Hematopoietic multipotent progenitor cell treated with erythropoietin and hydrocortisone succinate and interleukin-3 and kit ligand, for 17 days (in vitro differentiated cells): ENCODE measurements at places on chromosomes 16 and 17.
A peak's percentile ranks its signal among the peaks of the same experiment; 100 is the strongest.

DNA sequence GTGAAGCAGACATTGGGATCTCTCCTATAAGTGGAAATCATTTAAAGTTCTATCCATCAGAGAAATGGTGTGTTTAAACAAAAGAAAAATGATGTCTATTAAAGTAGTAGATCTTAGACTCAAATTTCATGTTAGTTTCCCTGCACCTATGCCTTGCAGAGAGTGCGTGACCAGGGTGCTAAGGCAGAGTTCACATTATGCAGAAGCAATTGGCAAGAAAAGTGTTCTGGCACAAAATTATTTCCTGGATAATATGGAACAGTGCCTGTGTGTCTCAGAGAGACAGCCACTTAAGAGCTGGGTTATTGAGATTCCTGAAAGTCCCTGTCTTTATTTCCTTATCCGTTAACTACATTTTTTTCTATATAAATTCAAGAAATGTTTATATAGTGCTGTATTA is 457.0 kb downstream of the CDH8 start:
- DNase-seq: no peak

DNA sequence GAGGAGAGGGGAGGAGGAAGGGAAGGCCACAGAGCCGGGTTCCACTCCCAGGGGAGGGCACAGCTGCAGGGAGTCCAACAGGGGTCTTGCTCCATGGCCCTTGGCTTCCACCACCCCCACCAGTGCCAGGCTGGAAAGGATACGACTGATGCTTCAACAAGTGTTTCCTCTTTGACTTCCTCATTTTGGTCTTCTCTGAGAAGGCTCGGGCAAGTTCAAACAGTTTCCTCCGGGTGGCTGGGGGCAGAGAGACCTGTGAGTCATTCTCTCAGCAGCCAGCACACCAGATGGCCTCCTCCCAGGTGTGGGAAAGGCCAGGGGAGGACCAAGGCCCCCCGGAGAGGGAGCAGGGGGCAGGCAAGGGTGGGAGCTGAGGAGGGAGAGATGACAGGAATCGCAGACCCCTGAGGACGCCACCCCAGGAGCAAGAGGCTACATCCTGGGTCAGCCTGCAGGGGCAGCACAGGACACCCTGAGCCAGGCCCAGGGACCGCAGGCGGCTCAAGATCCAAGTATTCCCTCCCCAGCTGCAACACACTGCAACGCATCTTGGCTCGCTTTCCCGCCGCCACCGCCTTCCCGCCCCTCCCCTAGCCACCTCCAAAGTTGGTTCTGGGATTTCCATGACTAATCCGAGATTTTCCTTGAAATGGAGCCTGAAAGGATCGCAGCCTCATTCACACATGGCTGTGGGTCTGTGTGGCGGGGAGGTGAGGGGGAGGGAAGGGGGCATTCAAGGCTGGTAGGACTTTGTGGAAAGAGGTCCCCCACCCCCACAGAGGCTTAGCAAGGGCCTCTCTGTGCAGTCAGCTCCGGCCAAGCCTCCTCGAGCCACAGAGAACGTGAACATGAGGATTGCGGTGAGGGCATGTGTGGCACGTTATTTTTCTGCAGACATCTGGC is 18.4 kb upstream of the MRPS23 start:
- DNase-seq: no peak

GRCh38 chr17:29595107-29595942 is 2.4 kb downstream of the ANKRD13B start:
- no peak for DNase-seq

DNA sequence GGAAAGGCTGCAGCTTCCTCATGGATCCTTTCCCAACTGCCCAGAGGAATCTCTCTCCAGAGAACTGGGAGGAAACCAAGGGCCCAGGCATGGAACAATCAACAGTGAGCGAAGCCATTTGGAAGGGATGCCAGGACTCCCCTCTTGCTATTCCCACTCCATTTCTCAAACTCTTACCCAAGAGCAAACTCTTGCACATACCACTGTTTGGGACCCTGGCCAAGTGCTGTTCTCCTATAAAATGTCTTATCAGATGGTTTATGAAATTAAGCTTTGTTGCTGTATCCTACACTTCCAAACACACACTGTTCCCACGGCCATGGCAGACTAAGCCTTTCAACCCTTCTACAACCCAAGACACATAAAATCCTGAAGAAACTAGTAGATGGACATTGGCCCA is 48.3 kb upstream of the AXIN2 start:
- no peak for DNase-seq

- DNase-seq: no peak
These were observed 59.6 kb downstream of the TANGO6 start for GRCh38 chr16:68902969-68903345.

DNA sequence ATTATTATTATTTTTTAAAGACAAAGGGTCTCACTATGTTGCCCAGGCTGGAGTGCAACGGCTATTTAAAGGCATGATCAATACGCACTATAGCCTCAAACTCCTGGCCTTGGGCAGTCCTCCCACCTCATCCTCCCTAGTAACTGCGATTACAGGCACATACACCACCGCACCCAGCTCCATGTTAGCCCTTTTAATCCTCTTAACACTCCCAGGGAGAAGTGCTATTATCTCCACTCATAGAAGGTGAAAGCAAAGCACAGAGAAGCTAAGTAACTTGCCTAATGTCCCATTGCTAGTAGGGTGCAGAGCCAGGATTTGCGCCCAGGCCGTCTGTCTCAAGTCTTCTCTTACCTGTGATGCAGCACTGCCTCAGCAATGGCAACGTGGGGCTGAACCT is 5.0 kb downstream of the HAS3 start:
- no peak for DNase-seq

DNA sequence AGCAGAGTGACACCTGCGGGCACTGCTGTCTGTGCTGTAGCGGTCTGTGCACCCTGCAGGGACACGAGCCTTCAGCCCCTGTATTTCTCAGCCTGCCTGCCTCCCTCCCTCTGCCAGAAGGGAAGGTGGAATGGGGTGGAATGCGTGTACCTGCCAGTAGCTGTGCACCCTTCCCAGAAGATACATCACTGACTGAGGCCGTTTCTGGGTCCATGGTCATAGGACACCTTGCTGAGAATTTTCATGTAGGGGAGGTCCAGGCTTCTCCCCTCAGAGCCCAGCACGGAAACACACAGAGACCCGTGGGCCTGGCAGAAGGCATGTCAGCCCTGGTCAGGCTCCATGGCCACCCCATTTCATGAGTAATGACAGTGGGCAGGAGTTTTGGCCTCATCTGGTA is 16.5 kb downstream of the DBNDD1 start:
- no peak for DNase-seq

DNA sequence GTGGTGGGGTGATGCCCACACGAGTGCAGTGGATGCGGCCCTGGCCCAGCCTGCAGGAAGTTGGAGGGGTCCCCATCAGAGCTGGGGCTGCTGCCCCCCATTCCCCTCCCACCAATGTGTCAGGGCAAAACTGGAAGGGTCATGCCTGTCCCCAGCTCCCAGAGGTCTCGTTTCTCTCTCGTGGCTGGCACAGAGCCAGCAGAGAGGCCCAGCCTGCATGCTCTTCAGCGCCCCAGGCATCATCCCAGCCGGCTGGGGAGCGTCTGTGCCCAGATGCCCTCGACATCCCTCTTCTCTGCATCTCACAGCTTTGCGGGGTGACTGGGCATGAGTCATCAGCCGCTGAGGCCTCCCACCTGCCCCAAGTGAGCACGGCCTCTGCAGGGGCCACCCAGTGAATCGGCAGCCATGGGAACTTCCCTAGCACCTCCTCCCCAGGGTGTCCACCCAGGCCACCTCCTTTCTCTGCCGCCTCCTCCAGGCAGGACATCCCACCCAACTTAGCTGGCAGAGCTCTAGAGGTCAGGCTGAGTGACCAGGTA is 9.8 kb upstream of the CSNK1D start:
- peak; percentile 38 for DNase-seq

DNA sequence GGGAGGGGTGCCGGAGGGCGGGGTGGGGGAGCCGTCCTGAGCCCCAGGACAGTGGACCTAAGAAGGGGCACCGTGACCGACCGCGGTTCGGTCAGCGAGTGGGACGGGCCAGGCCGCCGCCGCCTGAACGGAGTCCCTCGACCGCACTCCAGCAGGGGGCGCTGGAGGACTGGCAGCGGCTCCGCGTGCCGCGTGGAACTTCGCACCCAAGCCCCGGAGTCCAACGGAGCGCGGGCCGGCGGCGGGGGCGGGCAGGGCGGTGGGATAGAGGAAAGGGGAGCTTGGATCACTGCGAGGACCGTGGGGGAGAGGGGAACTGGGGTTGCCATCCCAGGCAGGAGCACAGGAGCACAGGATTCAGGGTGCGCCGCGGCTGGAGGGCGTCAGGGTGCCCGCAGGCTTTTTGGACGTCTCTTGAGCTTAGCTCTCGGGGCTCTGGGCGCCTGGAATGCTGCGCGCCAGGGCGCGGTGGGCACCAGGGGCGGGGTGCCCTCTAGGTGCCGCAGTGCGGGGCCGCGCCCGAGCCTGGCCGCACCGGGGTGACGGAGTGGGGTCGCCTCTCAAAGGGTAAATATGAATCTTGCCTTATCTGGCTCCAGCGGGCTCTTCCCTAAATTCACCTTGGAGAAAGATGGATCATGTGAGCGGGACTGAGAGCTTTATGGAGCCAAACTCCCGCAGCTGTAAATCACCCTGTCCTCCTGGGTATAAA is 379 bp upstream of the OTOP2 start:
- DNase-seq: peak; percentile 56

GRCh38 chr16:29154088-29154487 is 169.2 kb downstream of the LAT start:
- no peak for DNase-seq

DNA sequence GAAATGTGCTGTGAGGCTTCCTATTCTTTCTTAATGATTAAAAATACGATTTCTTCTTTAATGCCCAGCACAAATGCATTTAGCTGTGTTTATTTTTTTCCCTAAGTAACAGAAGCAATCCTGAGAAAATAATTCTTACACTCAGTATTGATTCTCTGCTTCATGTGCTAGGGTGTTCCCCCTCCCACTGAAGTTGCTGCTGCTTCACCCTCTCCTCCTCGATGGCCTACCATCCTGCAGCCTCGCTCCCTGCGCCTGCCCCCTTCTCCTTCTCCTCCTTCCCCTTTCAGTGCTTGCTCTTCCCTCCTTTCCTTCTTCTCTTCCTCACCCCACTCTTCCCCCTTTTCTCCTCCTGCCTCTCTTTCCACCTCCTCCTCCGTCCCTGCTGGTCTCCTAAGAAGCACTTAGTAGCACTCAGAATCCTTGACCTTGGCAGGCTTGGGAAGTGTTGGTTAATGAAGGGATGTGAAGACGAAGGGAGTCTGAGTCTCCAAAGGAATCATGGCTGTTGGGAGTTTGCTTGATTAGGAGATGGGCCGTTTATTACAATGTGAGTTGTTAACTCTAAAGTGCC is 119.7 kb downstream of the RPTOR start:
- no peak for DNase-seq

- no peak for DNase-seq
These were observed 11.7 kb upstream of the RPH3AL start for GRCh38 chr17:364308-364707.

GRCh38 chr17:78722246-78722761 is 59.8 kb downstream of the CYTH1 start:
- DNase-seq: no peak

- no peak for DNase-seq
These were observed 7.1 kb downstream of the LGALS3BP start for GRCh38 chr17:78972507-78973105.

DNA sequence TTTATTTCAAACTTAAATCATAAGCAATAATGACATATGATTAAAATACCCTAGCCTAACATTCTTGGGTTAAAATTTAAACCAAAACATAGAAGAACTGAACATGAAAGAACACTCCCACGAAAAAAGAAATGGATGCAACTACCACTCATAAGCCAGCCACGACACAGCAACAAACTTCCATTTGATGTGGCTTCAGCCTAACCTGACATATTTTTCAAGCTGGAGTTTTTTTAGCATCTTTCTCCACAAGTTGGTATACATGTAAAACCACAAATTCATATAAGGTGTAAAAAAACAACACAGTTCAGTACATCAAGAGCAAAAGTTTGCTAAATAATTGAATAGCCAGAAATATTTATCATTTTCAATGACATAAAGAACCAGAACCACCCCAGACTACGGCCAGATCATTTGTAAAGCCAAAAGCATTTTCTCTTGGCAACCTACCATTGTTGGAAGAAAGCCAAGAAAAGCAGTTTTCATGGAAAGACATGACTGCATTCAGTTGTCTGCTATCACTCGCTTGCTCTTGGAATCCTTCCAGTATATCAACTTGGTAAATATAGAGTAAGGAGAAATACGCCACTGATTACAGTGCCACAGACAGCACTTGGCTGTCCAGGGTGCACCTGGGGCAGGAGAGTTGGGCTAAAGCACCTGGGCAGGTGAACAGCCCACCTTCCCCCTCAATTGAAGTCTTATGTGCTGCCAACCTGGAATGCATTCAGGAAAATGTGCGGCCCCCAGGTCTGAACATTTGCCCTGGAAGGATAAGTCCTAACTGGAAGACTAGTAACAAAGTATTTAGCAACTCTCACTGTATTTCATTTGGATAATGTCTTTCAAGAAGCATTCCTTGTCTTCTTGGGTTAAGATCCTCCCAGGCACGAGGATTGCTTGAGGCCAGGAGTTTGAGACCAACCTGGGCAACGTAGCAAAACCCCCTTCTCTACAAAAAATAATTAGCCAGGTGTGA is 60.5 kb downstream of the CREBBP start:
- peak; percentile 92 for DNase-seq
